ENCODE measurements at places on chromosomes 5 and 9.

DNA sequence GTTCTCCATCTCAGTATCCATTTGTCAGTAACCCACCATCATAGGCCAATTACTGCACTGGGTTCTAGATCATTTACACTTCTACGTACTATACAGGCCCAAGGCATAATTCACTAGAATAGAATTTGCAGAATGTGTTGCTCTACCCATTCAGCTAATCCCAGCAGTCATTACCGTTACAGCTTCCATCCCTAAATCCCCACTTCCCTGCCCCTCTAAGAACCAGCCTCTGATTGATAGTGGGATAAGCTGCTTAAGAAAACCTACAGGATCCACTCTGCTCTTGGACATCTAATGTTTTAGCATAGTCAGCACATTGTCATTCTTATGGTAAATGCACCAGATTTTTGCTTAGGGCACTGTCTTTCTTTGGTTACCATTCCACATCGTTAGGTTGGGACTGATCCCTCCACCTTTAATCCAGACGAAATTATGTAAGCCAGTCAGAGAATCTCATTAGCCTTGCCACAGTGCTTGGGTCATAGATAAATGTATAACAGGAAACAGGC is 39.3 kb upstream of the CHD1 start:
- DNase-seq: no peak

GRCh38 chr9:103625161-103625804 is 468.8 kb upstream of the SMC2 start:
- no peak for DNase-seq

GRCh38 chr5:138824924-138825863 is 49.9 kb downstream of the LRRTM2 start:
- DNase-seq: no peak

GRCh38 chr5:77885519-77885918 is 109.4 kb upstream of the TBCA start:
- no peak for DNase-seq

- DNase-seq: no peak
Measured at GRCh38 chr5:171493646-171494393, 74.4 kb downstream of the FGF18 start.

GRCh38 chr5:116942622-116943021 is 368.0 kb upstream of the SEMA6A start:
- no peak for DNase-seq

DNA sequence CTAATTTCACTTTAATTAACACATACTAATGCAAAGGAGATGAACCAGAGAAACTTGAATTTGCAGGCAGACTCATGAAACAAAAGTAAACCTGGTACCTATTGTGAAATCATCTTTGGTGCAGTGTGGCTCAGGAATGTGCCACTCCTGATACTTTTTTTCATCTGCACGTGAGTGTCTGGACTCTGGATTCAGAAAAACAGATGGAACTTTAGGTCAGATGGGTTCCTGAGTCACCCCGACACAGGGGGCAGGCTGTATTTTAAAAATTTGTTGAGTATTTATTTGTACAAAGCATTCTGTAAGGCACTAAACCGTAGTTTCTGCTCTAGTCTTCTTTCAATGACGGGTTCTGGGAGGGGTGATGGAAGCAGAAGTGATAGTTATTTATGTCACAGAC is 52.2 kb upstream of the TUT7 start:
- no peak for DNase-seq

DNA sequence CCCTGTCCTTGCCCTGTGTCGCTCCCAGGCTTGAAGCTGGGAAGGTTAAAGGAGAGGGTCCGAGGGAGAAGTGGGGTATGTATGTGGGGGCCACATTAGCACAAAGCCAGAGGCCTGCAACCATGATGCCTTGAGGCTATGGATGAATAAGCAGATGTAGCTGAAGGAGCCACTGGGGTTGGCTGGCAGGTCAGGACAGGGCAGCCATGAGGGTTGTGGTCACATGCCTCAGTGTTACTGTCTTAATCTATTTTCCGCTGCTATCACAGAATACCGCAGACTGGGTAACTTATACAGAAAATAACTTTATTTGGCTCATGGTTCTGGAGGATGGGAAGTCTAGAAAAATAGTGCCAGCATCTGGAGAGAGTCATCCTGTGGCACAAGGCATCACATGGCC is 9.2 kb upstream of the GRHPR start:
- no peak for DNase-seq

DNA sequence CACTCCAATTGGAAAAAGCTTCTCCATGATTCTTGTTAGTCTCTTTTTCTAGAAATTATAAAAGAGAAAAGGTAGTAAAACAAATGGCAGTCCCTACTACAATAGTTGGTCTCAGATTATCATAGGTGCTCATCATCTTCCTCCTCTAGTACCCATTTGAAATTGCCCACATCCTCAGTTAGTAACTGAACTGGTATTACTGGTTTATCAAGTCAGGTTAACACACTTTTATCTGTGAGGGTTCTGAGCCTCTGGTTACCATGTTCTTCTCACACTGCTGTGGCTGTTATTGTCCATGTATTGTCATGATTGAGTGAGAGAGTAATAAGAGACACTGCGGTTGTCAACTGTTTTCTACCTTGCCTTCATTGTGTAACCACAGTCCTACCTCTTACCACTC is 901.7 kb downstream of the TLE1 start:
- DNase-seq: no peak

GRCh38 chr5:66694036-66694435 is 97.8 kb downstream of the MAST4 start:
- DNase-seq: no peak

GRCh38 chr5:178246624-178247279 is 14.2 kb upstream of the PHYKPL start:
- DNase-seq: no peak

- no peak for DNase-seq
Measured at GRCh38 chr5:59709346-59709821, 184.1 kb downstream of the PDE4D start.

DNA sequence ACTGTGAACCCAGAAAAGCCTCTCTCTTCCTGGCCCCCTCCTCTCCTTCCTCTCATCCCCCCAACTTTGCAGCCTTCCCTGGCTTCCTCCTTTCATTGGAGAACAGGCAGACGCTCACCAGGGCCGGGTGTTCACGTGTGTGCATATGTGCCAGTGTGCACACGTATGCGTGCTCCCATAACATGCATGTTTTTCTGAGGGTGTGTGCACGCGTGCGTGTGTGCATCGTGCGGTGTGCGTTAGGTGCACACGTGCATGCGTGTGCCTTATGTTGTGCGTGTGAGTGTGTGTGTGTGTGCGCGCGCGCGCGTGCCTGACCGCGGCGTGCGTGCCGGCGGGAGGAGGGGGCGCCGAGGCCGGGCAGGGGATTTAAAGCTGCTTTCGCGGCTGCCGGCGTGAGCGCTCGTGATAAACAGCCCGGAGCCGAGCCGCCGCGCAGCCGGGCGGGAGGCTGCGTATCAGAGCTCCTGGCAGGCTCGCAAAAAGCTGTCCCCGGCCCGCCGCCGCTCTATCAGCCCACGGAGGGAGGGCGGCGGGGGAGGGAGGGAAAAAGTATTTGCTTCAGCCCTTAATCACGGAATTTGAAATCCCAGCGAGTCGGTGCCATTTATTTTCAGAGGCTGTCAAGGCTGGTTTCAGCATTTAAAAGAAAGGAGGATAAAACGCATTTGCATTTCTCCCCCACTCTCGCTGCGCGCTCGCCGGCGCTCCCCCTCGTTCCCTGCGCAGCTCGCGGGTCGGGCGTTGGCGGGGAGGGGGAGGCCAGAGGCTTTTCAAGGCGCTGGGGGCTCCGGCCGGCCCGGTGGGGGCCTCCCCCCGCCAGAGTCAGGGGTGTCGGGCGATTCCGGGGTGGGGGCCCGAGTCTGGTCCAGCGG is 183.9 kb downstream of the C9orf50 start:
- DNase-seq: no peak

GRCh38 chr5:176824604-176825003 is 14.2 kb downstream of the UNC5A start:
- no peak for DNase-seq

GRCh38 chr5:177445917-177446199 is 756 bp upstream of the PRR7 start:
- no peak for DNase-seq

DNA sequence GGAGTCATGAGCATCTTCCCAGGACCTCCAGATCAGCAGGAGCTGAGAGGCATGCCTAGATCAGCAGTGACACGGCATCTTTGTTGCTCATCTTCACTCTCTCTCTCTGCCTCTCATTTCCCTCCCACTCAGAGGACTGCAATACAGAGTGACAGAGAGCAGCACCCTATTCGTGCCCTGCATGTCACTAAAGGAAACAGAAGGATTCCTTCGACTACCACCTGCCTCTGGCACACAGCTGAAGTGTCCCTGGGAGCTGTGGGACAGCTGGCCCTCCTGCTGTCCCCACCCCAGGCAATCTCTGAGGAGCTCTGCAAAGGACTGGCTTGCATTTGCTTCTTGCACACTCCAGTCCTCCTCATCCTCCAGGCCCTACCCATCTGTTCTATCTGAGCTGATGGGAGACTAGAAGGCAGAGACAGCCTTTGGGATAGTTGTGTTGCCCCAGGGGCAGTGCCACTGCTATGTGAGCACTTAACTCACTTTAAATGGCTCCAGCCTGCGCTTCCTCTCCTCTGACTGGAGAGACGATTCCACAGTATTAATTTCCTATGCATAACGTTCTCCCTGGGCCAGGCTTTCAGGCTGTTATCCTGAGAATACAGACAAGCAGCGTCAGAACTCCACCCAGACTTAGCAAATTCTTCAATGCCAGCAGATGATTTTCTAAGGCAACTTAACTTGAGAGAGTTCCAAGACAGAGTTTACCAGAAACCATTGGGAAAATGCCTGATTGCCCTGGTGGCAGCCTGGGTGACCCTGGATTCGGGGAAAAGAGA is 167.6 kb upstream of the MAP1B start:
- DNase-seq: no peak

DNA sequence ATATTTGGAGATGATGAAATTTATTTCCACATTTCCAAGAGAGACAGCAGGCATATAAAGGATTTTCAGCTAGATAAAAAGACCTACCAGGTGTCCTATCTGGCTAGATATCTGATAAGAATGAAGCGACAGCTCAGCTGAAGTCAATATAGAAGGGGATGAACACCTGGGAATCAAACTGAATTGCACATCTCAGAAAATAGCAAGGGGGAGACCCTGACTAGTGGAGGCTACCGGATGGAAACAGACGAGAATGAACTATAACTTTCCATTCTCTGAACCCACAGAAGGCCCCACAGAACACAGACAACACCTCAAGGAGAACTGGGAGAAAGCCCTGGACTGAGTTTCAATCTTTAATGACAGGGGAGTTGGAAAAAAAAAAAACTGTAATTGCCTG is 51.1 kb downstream of the CPLANE1 start:
- DNase-seq: no peak

DNA sequence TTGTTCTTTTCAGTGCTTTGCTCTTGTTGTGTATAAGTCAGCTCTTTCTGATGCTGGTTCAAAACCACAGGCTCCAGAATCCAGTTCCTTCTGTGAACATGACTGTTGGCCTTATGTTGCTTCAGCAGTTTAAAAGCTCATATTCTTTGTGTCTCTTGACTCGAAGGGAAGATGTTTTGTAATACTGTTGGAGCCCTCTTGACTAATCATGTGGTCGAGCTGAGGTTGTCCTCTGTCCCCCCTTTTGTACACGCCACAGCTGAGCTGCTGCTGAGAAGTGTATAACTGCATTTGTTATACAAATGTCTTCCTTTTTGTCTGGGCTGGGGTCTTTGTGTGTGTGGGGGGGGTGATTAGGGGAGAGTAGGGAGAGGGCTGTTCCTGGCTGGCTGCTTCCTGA is 35.8 kb downstream of the SLC36A1 start:
- peak; percentile 97 for DNase-seq

GRCh38 chr5:10466446-10467073 is 24.9 kb downstream of the ROPN1L start:
- no peak for DNase-seq

GRCh38 chr9:127634698-127635097 is 22.6 kb downstream of the STXBP1 start:
- DNase-seq: no peak

DNA sequence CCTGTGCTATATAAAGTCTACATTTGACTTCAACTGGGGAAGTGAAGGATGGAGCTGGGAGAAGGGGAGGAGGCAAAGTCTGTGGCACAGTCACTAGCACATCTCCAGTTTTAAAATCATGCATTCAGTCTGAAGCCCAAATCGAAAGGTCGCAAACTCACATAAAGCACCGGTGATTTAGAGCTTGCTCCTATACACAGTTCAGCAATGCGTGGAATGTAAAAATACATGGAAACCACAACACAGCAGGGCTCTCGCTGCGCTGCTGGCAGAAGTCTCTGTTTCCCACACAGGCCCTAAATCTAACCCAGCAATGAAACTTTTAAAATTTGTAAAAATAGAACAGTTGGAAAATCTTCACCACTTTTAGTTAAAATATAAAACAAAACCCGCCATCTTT is 68.2 kb downstream of the EBF1 start:
- DNase-seq: no peak

DNA sequence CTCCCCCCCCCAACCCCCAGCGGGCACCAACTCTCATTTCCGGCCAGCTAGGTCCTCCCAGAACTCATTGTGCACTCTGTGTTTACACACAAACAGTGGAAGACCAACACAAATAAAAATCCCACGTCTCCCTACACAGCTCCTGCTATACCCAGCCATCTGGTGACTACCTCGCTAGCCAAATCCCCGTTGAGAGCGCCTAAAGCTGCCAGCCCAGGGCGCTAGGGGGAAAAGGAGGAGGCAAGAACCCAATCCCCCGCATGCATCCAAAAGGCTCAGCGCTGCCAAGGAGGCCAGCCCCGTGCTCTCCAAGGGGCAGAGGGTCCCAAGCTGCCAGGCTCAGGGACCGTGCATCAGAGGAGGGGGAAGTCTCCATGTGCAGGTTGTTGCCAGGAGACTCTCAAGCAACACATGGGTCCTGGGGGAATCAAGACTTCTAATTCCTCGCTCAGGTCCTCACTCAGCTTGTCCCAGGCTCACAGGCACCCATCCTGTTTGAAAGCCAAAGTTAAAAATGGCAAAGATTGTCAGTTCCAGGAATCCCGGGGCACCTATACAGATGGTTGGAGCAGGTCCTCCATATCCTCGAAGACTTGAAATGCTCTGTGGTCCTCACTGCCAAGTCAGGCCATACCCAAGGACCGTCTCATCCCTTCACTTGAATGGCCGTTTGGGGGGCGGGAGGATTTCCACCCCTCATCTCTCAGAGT is 2.7 kb downstream of the ASTN2 start:
- DNase-seq: no peak

DNA sequence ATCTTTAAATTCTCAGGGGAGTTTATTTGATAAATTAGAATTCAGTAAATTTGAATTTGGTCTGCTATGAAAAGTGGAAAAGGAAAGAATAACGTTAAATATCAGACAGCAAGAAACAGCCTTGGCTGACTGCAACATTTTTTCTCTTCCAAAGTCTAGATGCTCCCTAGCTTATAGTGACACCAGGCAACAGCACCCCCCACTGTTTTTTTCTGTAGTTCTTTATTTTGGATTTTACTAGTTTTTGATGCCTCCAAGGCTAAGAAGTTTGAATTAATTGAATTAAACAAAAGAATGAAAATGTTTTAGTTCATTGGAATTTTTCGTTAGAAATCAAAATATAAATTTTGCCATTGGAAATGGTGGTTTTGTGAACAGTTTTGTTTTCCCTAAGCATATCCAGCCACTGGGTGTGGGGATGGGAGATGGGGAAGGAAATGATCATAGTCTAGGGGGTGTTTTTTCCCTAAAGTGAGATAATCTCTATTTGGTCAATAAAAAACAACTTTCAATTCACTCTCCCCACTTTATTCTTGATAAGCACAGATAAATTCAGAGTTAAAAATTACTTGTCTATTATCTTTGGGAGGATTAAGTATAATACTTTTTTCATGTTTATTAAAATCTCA is 199.3 kb upstream of the CD180 start:
- no peak for DNase-seq

Data from SIG-M5 (cell line).